ENCODE measurements at places on chromosomes 11 and 22.

- DNase-seq = no peak
Observed at GRCh38 chr11:120350637-120351036, 14.4 kb downstream of the ARHGEF12 start.

- no peak for DNase-seq
Observed at GRCh38 chr11:12143461-12144258, 33.3 kb downstream of the MICAL2 start.

DNA sequence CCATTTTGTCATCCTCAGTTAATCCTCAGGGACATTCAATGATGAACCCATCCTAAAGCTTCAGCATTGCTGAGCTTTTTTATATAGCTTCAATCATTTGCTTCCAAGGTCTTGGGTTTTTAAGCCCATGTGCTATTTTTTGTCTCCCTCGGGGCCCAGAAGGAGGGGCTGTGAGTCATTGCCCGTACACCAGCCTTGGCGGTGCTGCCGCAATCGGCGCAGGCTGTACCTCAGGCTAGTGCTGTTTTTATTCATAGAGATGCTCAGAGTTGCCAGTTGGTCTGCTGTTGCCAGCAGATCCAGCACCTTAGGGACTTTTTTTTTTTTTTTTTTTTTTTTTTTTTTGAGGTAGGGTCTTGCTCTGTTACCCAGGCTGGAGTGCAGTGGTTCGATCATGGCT, 35.5 kb downstream of the ACO2 start:
- no peak for DNase-seq

GRCh38 chr11:115155320-115155719, 348.9 kb downstream of the CADM1 start:
- no peak for DNase-seq

DNA sequence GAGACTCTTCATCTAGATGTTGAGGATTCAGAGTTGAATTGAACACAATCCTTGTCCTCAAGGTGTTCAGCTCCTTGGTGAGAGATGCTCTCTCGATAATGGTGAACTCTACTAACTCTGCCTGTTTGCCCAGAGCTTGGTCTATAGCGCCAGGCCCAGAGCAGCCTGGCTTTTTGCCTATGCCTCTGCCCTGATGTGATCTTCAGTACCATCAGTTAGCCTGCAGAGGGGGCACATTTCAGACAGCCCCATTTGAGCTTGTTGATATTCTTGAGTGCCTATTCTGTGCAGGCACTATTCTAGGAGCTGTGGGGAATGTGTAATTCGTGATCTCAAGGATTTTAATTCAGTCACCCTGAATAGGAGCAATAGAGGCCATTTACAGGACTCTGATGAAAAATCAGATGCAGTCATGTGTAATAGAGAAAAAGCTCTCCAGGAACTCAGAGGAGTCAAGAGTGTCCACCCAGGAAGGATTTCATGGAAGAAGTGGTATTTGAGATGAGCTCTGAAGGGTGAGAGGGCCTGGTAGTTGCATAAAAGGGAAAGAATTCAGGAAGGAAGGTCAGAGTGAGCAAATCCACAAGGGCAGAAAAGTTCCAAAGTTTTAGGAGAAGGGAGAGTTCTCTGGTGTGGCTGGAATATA, 19.3 kb downstream of the GTPBP1 start:
- DNase-seq = no peak

DNA sequence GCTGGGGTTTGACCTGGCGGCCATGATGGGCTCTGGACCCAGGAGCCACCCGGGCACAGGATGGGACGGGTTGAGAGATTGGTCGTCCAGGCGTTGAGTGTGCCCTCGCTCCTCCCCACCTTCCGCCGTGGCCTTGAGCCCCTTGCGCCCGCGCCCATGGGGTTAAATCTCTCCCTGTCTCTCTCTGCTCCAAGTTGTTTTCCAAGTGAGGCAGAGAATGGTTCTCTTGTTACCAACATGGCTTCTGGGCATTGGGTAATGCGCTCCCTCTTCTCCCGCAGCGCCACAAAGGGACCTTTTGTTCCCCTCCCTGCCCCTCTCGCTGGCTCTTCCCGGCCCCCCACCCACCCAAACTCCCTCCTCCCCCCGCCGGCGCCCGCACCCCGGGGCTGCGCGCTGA, 18.8 kb upstream of the PICK1 start:
- DNase-seq = no peak

DNA sequence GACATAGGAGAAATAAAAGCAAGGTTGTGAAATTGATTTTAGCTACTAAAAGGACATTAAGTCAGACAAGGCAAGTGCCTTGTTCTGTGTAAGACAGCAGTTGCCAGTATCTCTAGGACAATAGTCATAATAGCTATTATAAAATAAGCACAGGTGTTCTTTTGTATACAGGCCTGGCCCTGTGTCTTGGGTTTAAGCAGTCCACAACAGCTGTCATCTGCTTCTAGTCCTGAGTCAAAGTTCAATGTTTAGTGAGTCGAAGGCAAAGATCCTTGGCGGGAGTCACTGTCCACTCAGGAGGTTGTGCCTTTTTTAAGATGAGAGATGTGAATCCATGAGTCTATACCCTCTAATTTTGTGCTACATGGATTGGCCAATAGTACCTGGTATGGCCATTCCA, 79.5 kb downstream of the SC5D start:
- DNase-seq = no peak

DNA sequence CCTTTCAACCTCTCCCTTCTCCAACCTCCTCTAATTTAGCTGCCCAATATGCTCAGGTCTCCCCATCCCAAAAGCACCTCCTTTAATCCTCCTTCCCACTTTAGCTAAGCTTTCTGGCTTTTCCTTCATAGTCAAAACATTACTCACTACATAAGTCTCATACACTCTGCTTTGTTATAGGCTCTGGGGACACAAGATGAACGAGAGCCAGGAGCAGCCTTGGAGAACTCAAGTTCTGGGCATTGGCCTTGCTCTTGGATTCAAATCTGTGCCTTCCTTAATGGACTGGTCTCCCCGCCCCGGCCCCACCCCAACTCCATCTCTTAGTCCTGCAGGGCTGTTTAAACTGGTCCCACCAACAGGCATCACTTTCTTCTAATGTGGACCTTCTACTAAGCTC, 11.4 kb upstream of the HPX start:
- no peak for DNase-seq

DNA sequence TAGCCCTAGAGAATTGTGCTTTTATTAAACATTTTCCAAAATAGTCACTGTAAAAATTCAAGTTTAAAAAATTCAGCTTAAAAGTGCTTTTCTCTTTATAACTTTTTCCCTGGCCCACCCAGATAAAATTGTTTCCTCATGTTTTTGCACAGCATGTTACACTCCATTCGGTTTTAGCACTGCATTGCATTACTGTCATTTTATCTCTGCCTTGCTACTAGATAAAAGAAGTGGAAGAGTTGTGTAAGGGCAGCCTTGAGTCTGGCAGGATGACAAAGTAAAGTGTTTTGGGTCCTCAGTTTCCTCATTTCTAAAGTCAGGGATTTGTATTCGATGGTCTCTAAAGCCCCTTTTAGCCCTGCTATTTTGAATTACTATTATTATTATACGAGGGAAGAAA, 99.8 kb downstream of the ATM start:
- no peak for DNase-seq

GRCh38 chr11:62854825-62855570, 15.6 kb upstream of the WDR74 start:
- no peak for DNase-seq

DNA sequence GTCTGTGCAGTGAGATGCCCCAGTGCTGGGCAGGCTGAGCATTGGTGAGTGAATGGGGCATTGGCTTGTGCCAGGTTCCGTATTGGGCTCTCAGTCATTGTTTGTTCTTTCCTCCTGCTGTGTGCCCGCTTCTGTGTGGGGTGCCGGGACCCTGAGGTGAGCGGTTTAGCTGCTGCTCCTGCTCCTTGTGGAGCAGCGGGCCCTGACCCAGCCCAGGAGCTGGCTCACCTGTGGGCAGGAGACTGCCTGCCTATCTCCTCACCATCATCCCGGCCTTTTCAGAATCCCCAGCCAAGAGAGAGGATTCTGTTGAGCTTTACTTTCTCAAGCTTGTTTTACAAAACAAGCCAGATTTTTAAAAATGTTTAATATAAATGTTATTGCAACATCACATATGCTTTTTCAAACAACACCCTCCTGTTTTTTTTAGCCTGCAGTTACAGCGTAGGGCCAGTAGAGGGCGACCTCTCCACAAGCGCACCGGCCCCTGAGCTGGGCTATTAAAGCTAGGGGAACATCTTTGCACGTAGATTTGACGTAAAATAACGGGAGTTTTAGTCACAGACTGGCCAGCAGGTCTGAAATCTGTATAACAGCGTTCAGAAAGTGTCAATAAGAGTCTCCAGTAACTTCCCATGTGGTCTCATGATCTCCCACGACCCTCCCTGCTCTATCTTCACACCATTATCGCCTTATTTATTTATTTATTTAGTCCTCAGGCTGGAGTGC, 25.1 kb upstream of the RELT start:
- DNase-seq = peak; percentile 61

GRCh38 chr22:50443197-50443596, 31.6 kb downstream of the SBF1 start:
- DNase-seq = no peak

DNA sequence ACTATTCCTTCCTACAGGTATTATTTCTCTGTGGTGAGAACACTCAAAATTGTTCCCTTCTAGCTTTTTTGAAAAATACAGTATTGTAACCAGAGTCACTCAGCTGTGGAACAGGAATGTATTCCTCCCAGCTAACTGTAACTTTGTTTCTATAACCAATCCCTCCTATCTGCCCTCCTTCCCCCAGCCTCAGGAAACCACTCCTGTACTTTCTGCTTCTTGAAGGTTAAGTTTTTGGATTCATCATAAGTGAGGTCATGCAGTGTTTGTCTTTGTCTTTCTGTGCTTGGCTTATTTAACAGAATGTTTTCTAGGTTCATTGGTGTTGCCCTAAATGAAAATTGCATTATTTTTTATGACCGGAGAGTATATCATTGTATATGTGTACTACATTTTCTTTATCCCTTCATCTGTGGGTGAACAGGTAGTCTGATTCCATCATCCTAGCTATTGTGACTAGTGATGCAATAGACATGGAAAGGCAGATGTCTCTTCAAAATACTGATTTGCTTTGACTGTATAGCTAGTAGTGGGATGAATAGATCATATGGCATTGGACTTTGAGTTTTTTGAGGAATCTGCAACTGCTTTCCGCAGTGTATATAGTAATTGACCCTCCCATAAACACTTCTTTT, 112.9 kb upstream of the GRK3 start:
- no peak for DNase-seq

DNA sequence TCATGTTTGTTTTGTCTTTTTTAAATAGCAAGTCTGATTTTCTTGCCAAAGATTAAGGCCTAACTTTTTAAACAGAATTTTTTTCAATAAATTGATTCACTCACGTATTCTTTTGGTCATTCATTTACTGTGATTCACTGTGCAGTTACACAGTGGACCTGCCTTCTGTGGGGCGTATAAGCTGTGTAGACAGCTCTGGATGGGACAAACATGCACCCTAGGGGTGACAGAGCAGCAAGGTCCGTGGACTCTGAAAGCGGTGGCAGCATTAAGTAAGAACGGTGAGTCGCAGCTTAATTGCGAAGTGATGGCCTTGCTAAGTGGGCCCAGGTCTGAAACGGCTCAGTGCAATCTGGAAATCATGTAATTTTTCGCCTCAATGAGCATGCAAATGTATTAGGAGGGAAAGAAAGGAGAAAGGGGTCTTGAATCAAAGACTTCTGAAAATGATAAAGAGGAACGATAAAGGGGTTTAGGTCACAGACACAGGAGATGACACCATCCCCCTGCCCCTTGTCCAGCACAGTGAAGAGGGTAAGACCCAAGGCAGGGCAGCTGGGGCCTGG, 113.1 kb downstream of the SPATA19 start:
- no peak for DNase-seq

DNA sequence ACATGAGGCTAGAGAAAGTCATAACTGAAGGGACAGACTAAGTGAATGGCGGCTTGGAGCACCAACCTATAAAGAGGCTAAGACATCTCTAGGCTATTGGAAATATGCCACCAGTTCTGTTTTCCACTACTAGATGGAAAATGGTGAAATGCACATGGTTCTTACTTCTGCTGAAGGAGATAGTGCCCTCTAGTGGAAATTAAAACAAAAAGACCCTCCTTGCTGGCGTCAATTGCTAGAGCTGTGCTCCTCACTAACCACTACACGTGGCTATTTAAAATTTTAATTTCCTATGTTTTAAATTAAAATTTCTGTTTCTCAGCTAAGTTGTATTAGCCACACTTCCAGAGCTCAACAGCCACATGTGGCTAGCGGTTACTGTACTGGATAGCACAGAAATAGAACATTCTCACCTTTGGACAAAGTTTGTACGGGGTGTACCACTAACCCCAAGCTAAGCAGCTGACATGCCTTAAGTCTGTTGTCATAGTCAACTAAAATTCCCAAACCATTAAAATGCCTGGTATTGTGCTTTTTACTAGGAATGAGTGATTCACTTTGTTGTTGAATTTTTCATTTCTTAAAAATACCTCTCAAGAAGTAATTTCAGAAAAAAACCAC, 34.1 kb upstream of the CALCA start:
- DNase-seq = no peak

DNA sequence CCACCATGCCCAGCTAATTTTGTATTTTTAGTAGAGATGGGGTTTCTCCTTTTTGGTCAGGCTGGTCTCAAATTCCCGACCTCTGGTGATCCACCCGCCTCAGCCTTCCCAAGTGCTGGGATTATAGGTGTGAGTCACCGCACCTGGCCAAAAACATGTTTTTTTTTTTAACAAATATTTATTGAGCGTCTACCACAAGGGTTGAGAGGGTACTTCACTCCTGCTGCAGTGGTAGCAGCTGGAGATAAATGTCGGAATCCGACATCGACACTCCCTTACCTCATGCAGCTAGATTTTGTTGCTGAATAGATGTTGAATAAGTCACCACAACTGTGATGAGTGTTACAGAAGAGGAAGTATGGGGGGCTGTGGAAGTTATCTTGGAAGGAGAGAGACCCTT, 971 bp downstream of the DNAJB13 start:
- DNase-seq = no peak

DNA sequence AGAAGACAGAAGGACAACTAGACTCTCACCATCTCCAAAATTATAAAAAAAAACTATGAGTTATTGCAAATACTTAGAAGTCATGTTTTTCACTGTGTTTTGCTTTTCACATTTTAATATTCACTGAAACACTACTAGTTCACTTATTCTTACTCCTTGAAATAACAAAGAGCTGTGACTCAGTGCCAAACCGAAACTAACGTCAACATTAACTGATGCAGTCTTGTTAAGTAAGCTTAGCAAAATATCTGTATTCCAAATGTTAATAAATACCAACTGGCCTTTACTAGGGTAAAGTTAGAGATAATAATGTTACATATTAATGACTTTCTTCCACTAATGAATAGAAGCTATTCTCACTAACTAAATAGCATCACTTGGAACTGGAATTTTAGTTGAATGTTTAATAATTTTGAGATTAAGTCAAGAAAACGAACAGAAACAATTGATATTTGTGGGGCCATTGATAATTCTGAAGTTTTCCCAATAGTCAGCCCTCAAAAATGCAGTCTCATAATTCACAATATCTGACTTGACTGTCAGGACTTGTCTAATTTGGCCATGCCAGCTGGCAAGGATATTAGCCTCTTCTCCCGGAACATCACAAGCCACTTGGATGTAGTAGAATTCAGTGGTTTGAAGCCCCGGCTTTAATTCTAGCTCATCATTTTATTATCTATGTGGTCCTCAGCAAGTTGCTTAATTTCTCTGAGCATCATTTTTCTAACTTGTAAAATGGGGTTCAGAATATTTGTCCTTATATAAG, 230.1 kb upstream of the DDI1 start:
- DNase-seq = no peak
